H4 (cell line): ENCODE measurements at places on chromosomes 11 and 22. TPM values are rescaled to one million over a fixed set of nuclear protein-coding genes. Genes with fewer than 3 reads are reported as not detected.

Gene TTC38
- 21.5 and 26.9 TPM in 2 replicates for total RNA-seq

Gene SLC22A25
- not detected in 2 replicates for total RNA-seq

Gene RBMXL2
- not detected in 2 replicates for total RNA-seq

Gene MMP11
- 0.35 and 1.4 TPM in 2 replicates for total RNA-seq

Gene PRG2
- not detected in 2 replicates for total RNA-seq

Gene ARHGAP20
- total RNA-seq, result 0.58 and 1.5 TPM in 2 replicates

Gene TPH1
- 0.17 TPM in 1 of 2 replicates, not detected in the other for total RNA-seq

Gene PRR33
- total RNA-seq, result not detected in 2 replicates

Gene NRIP3
- total RNA-seq, result 26.9 and 28.7 TPM in 2 replicates

Gene OR2D2
- total RNA-seq, result not detected in 2 replicates

Gene RIMBP3C
- total RNA-seq, result 0.27 and 0.31 TPM in 2 replicates

Gene TYMP
- 0.39 and 0.68 TPM in 2 replicates for total RNA-seq

Gene DRICH1
- total RNA-seq, result not detected in 2 replicates

Gene PNPLA5
- total RNA-seq, result not detected in 2 replicates

Gene ZNF74
- 6.1 and 19.5 TPM in 2 replicates for total RNA-seq

Gene OR10D3
- not detected in 2 replicates for total RNA-seq

Gene SOX6
- 6.4 and 16.6 TPM in 2 replicates for total RNA-seq

Gene MS4A12
- total RNA-seq, result not detected in 2 replicates

Gene APOL4
- total RNA-seq, result 2.7 and 3.6 TPM in 2 replicates

Gene ARRB1
- 7.3 and 9.3 TPM in 2 replicates for total RNA-seq

Gene AP2A2
- 25.1 and 25.3 TPM in 2 replicates for total RNA-seq

Gene YAP1
- 32.0 and 41.1 TPM in 2 replicates for total RNA-seq

Gene TIGD3
- total RNA-seq, result 1.1 and 1.6 TPM in 2 replicates

Gene CATSPER1
- total RNA-seq, result 2.6 and 4.6 TPM in 2 replicates

Gene TSPAN18
- total RNA-seq, result 0.83 TPM in 1 of 2 replicates, not detected in the other

Gene LRP5
- 14.1 and 22.7 TPM in 2 replicates for total RNA-seq

Gene OTOG
- not detected in 2 replicates for total RNA-seq

Gene UPB1
- not detected in 2 replicates for total RNA-seq

Gene P4HA3
- total RNA-seq, result 0.17 and 0.27 TPM in 2 replicates

Gene CLTCL1
- 5.3 and 5.8 TPM in 2 replicates for total RNA-seq

Gene SNU13
- 112 and 113 TPM in 2 replicates for total RNA-seq

Gene FOLR3
- total RNA-seq, result not detected in 2 replicates

Gene ASCL2
- not detected in 2 replicates for total RNA-seq

Gene ST3GAL4
- total RNA-seq, result 49.8 and 55.9 TPM in 2 replicates

Gene DCUN1D5
- 85.8 and 94.0 TPM in 2 replicates for total RNA-seq

Gene RASD2
- 0.08 and 0.43 TPM in 2 replicates for total RNA-seq

Gene RAB3IL1
- total RNA-seq, result 2.3 and 7.4 TPM in 2 replicates

Gene P2RY2
- not detected in 2 replicates for total RNA-seq

Gene PGR
- total RNA-seq, result 0.10 and 1.1 TPM in 2 replicates

Gene USH1C
- not detected in 2 replicates for total RNA-seq

Gene GRM5
- not detected in 2 replicates for total RNA-seq

Gene MOGAT2
- total RNA-seq, result not detected in 2 replicates

Gene TMPRSS4
- total RNA-seq, result not detected in 2 replicates

Gene SCUBE2
- total RNA-seq, result 0.10 TPM in 1 of 2 replicates, not detected in the other

Gene ANO3
- total RNA-seq, result 0.45 and 1.5 TPM in 2 replicates

Gene CNTF
- total RNA-seq, result 0.60 and 0.72 TPM in 2 replicates
